ENCODE measurements at places on chromosomes 1 and 21.

- no peak for DNase-seq
Measured at GRCh38 chr1:87134061-87134460, 194.6 kb upstream of the LMO4 start.

GRCh38 chr1:78645723-78646122, 3.9 kb upstream of the IFI44 start:
- DNase-seq: no peak

GRCh38 chr1:219529116-219529515, 83.8 kb downstream of the ZC3H11B start:
- peak; percentile 24 for DNase-seq

DNA sequence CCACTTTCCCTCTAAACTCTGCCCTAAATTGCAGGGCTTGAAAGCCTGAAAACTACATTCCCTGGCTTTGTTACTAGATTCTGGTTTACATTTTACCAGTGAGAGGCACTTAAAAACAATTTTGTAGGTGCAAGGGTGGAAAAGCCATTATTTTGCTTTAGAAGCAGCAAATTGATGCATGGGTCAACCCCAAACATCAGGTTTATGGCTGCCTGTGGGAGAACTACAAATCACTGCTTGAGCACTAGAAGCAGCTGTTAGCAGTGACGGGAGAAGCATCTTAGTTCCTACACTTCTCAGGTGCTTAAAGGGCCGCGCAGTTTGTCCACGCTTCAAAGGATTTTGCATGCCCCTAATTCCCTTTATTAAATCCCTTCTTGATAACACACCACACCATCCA, 417.2 kb downstream of the PCP4 start:
- no peak for DNase-seq

- DNase-seq: no peak
Measured at GRCh38 chr1:16173447-16174260, 17.8 kb upstream of the EPHA2 start.

DNA sequence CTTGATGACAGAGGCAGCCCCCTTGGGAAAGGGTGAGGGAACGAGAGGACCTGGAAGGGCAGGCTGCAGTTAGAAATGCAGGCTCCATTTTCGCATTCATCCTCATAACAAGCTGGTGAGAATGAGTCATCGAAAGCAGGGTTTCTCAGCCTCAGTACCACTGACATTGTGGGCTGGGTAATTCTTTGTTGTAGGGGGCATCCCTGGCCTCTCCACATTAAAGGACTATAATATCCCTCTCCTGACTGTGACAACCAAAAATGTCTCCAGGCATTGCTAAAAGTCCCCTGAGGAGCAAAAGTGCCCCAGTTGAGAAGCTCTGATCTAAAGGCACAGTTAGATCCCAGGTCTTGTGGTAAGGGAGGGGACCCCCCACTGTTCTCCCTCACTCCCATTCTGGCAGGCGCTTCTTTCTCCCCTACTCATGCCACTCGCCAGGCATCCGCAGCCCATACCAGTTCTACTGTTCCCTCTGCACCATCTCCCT, 20.4 kb downstream of the KCNN3 start:
- DNase-seq: no peak

DNA sequence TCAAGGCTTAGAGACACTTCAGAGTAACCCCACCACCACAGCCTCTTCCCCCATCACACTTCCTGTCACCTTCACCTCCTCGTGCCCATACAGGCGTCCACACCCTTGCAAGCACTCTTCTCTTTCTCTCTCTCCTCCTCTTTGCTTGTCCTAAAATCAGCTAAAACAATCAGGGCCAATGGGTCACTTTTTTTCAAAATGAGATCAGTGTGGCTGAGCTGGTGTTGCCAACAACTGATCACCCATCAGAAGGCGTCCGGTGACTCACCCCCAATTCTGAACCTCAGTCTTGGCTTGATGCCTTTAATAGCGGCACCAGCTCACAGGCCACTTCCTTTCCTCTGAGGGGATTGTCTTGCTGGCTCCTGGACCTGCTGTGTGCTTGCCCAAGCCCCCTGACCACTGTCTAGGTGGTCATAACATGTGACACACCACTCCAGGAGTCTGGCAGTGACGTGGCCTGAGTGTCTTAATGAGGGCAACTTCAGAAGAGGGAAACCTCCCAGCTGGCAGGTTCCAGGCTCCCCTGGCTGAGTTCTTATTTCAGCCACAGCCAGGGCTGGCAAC, 1.6 kb downstream of the DRAXIN start:
- DNase-seq: no peak

- DNase-seq: no peak
Measured at GRCh38 chr1:156371553-156372264, 2.7 kb downstream of the RHBG start.

DNA sequence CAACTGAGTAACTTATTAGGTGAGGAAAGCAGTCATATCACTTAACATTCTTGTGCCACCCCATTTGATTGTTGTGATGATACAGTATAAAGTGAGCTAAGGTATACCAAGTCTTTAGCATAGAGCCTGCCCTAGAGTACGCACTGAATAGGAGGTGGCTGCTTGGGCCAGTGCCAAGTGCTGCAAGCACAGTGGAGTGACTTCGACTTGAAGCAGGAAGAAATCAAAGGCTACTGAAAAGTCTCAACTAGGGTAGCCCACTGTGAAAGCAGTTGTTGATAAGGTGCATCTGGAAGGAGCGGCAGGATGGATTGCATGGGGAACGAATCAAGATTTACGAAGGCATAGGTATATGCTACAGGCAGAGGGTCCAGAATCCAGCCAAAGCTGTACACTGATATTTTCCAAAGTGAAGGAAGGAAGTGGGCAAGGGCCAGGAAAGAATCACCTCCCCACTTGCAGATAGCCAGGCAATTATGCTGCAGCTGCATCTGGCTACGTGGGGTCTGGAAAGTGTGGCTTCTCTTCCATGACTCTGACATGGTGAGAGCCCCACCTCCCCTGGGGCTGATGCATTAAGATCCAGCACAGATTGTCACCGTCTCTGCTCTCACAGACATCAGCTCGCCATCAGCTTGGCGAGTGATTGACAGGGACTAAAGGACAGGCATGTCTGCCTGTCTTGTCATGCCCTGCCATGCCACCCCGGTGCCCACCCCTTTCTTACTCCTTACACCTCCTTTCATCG, 287.0 kb upstream of the PLXNA2 start:
- DNase-seq: no peak

Data from nephron progenitor cell (in vitro differentiated cells).